H9 (cell line): ENCODE measurements at places on chromosomes 3 and 15.

DNA sequence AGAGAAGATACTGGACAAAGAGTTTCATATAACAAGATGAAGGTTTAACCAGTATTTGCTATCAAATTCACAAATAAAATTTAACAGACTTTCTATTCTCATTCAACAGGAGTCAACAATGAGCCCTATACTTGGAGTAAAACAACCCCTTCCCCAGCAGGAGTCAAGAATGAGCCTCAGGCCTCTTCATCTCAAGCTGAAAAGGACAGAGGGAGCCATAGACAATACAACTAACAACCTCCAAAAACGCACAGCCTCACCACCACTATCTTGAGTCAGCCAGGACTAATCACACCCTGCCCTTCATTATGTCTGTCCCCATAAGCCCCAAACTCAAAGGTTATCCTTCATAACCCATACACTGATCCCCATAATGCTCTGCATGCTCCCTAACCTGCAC is 36.4 kb downstream of the ETFA start:
- no peak for DNase-seq

GRCh38 chr3:42960786-42961185 is 18.3 kb upstream of the GASK1A start:
- DNase-seq, result no peak

DNA sequence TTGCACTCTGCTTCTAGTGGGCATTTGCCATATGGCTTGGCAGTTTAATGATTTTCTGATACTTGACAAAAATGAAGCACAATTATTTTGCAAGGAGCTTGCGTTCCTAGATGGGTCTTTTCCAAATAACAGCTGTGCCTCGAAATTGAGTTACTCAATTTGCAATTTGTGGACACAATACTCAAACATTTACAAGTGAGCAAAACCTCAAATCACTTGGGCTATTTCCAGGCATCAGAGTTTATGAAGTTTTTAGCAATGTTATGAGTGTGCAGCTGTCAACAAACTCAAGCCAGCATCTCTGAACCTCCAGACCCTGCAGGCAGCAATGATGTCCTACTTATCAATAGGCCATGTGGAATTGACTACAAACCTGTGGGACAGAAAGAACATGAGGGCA is 41.3 kb downstream of the NMNAT3 start:
- no peak for DNase-seq

DNA sequence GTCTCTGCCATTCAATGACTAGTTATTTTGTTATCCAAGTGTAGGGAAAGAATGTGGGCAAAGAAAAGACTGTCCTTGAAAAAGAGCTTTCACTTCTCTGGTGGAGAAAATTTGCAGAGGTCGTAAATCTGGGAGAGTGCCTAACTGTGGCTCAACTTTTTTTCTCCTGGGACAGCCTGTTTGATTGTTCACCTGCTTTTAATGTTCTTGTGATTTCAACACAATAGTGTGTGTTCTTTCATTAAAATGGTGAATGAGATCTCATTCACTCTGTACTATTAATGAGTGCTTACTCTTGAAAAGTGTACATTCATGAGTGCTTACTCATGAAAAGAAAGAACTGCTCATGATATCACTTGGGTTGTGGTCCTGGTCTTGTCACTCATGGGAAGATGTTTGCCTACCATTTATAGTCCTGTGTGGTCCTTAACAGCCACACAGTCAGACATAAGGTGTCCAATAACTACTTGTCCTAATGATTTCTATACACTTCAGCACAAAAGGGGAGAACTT is 567.3 kb downstream of the GRM7 start:
- no peak for DNase-seq

- no peak for DNase-seq
Observed at GRCh38 chr15:35448294-35448693, 97.7 kb downstream of the DPH6 start.

DNA sequence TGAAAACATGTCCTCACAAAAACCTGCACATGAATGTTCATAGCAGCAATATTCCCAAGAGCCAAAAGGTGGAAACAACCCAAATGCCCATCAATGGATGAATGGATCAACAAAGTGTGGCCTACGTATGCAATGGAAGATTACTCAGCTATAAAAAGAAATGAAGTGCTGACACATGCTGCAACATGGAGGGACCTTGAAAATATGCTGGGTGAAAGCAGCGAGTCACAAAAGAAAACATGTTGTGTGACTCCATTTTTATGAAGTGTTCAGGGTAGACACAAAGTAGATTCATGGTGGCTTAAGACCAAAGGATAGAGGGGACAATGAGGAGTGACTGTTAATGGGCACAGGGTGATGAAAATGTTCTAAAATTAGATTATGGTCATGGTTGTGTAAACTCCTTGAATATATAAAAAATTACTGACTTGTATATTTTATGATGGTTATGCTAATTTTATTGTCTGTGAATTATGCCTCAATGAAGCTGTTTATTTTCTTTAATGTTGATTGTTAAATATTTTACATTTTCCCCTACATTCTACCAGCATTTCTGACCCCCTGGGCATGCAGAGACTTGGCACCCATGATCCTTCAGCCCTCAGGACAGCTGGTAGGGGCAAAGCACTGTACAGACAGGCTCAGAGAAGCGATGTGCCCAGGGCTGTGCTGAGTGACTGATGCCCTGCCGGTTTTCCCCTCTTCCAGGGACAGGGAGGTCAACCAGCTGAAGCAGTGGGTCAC is 37.8 kb downstream of the CFAP100 start:
- DNase-seq, result no peak

DNA sequence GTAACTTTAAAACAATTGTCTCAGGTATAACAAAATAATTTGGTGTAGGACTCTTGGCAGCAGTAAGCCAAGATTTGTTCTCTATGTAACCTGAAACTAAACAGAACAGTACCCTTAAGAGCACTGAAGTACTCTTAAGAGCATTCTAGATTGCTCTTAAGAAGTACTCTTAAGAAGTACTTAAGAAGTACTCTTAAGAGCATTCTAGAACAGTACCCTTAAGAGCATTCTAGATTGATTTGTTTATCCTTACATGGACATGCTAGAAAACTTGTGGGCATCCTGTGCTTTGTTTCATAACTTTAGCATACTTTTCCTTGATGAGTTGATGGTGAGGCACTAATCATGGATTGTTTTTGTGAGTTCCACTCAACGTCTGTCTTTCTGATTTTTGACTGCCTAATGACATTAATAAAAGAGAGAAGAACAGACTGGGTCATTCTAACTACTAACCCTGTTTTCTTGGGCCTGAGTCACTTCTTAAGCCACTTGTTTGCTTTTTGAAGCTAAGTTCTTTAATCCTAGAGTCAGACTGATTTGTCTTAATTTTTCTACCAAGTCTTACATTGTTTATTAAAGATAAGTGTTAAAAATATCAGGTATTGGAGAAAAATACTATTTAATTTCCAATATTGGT is 57.2 kb upstream of the UTS2B start:
- no peak for DNase-seq

- DNase-seq, result no peak
Observed at GRCh38 chr3:157447026-157447694, 10.5 kb downstream of the PTX3 start.

DNA sequence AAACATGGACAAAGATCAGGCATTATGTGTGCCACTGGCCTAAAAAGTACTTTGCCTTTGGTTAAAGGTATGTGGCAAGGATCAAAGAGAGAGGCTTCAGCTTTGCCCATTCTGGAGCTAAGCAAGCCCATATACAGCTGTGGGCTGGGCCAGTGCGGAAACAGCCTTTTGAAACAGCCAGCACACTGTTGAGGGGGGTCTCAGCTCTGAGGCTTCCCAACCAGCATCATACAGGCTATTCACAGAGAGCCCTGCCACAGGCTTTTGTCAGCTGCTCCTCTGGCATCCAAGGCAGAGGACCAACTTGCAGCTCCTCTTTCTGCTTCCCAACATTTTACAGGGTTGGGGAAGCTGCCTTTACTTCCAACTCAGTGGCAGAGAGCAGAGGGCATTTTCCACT is 63.2 kb upstream of the FOXB1 start:
- DNase-seq, result no peak

GRCh38 chr3:79052054-79052681 is 715.6 kb downstream of the ROBO1 start:
- DNase-seq, result no peak

DNA sequence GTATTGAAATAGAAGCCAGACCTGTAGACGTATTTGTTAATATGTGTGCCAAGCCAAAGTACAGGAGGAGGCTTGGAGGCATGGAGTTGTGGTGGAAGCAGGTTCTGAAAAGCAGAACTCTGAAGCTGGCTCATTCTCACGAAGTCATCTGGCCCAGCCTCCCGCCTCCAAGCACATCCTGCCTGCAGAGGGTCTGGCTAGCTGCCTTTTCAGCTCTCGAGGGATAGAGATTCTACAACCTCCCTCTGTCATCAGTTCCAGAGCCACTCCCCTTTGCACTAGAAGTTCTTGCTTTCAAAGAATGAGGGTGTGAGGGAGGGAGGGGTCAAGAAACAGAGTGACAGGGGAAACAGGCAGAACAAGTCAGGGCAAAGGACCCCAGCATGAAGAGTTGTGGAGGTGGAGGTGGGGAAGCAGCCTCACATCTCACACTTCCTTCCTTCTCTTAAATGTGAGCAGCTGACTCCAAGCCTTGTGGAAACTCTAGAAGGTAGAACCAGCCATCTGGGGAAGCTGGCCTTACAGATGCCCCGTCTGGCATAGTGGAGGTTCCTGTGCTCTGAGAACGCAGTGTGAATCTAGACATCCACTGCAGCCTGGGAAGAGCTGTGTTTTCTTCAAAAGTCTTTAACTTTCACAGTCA is 95.3 kb downstream of the SLC49A4 start:
- peak; percentile 91 for DNase-seq

- DNase-seq, result peak; percentile 67
Observed at GRCh38 chr3:50322386-50323091, at the start of gene HYAL2. TSS of gene HYAL2 (minus strand) at chr3:50322745. CDS start at chr3:50320489, 2,256 bp downstream.
